Karpas-422 (cell line): ENCODE measurements at places on chromosomes 7 and 10. TPM values are rescaled to one million over a fixed set of nuclear protein-coding genes. Genes with fewer than 3 reads are reported as not detected.

Gene PDZD7
- total RNA-seq = 2.6 and 3.0 TPM in 2 replicates

Gene HYAL4
- total RNA-seq = not detected in 2 replicates

Gene PNLIP
- not detected in 2 replicates for total RNA-seq

Gene NXPH1
- not detected in 2 replicates for total RNA-seq

Gene LRRC4
- total RNA-seq = 39.6 and 52.0 TPM in 2 replicates

Gene TFR2
- 4.2 and 12.0 TPM in 2 replicates for total RNA-seq

Gene C7orf33
- total RNA-seq = not detected in 2 replicates

Gene CYP2C19
- total RNA-seq = not detected in 2 replicates

Gene FAM13C
- total RNA-seq = not detected in 2 replicates

Gene OR9A4
- total RNA-seq = not detected in 2 replicates

Gene GIMAP2
- total RNA-seq = 1.0 and 1.3 TPM in 2 replicates

Gene IRF5
- total RNA-seq = 7.8 and 11.5 TPM in 2 replicates

Gene SDK1
- total RNA-seq = not detected in 2 replicates

Gene FAM241B
- total RNA-seq = not detected in 2 replicates

Gene AKR1C8
- not detected in 2 replicates for total RNA-seq

Gene VPS37D
- not detected in 2 replicates for total RNA-seq

Gene GNGT1
- not detected in 2 replicates for total RNA-seq

Gene PALD1
- 54.7 and 106 TPM in 2 replicates for total RNA-seq

Gene NODAL
- not detected in 2 replicates for total RNA-seq

Gene ZNF511
- 14.0 and 38.6 TPM in 2 replicates for total RNA-seq

Gene ITGB8
- 0.04 and 0.07 TPM in 2 replicates for total RNA-seq

Gene RPP30
- total RNA-seq = 18.9 and 23.3 TPM in 2 replicates

Gene KNDC1
- total RNA-seq = not detected in 2 replicates

Gene FAM25G
- not detected in 2 replicates for total RNA-seq

Gene DEPP1
- total RNA-seq = not detected in 2 replicates

Gene CDC14C
- not detected in 2 replicates for total RNA-seq

Gene SEMA3A
- not detected in 2 replicates for total RNA-seq

Gene CALHM1
- total RNA-seq = 0.30 and 0.61 TPM in 2 replicates

Gene ADAMTS14
- total RNA-seq = not detected in 2 replicates

Gene SLC29A3
- 3.4 and 3.5 TPM in 2 replicates for total RNA-seq

Gene CCAR1
- total RNA-seq = 58.3 and 102 TPM in 2 replicates

Gene SLC18A3
- not detected in 2 replicates for total RNA-seq

Gene SLIT1
- 1.0 and 2.2 TPM in 2 replicates for total RNA-seq

Gene PTF1A
- total RNA-seq = not detected in 2 replicates

Gene C10orf53
- not detected in 2 replicates for total RNA-seq

Gene SH2D4B
- total RNA-seq = 0.07 TPM in 1 of 2 replicates, not detected in the other

Gene SUGCT
- total RNA-seq = 0.14 and 0.48 TPM in 2 replicates

Gene MEOX2
- total RNA-seq = not detected in 2 replicates
